ENCODE measurements at places on chromosomes 1 and 21.

- DNase-seq, result no peak
Observed at GRCh38 chr1:16181887-16182719, 26.2 kb upstream of the EPHA2 start.

- DNase-seq, result peak; percentile 90
Observed at GRCh38 chr21:33588485-33589335, at the start of gene DONSON. DONSON (minus strand) TSS chr21:33588684; CDS start chr21:33588641, 43 bp downstream.

GRCh38 chr1:46405197-46405555, 11.1 kb downstream of the FAAH start:
- no peak for DNase-seq

- no peak for DNase-seq
Observed at GRCh38 chr1:115314765-115315164, 23.3 kb downstream of the NGF start.

DNA sequence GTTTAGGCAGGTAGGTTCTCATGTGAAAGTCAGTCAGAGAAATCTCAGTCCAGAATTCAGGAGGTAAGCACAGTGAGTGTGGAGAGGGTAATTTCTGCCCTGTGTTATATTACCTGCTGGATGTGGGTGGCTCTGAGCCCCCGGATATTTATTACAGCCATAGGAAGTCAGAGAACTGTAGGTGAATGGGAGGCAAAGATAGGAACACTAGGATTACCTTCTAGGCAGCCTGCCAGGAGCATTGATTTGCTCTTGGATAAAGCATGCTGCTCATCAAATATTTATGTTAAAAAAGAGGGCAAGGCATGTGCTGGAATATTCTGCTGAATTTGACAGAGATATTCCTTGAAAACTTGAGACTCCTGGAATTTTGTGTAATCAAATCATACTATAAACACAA, 8.5 kb downstream of the GNG12 start:
- no peak for DNase-seq

- no peak for DNase-seq
Observed at GRCh38 chr1:75487399-75487798, 123.5 kb downstream of the SLC44A5 start.

DNA sequence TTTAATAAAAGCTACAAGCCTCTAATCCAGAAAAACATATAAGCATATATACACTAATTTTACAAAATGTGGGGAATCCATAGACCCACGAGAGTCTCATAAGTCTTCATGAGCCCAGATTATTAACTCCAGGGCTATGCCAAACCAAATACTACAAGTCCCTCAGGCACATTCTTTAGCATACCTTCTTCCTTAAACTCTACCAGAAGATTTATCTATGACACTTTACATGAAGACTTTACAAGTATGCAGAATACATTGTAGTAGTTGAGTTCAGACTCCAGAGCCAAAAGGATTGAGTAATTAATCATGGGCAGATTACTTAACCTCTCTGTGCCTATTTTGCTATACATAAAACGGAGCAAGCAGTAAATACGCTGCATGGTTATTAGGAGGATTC, 793.7 kb upstream of the ADGRL2 start:
- DNase-seq, result no peak

GRCh38 chr1:172776071-172776470, 117.2 kb downstream of the FASLG start:
- DNase-seq, result no peak

DNA sequence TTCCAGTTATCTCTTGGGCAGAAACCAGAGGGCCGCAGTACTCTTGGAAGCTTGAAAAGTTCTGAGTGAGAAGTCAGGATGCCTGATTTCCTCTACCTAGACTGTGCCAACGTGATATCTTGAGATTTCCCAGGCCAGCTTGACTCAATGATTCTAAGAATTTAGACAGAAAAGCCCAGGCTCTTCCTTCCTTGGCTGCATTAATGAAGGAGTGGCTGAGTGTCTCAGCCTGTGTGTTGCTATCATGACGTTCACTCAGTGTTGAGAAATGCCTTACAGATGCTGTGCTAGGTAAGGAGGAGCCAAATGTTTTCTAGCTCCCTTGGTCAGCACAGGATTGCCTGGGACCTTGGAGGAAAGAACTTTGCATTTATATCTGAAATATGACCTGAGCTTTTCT, 454.1 kb upstream of the USP24 start:
- DNase-seq, result no peak

- DNase-seq, result no peak
Observed at GRCh38 chr1:55334160-55334559, 119.0 kb upstream of the USP24 start.

DNA sequence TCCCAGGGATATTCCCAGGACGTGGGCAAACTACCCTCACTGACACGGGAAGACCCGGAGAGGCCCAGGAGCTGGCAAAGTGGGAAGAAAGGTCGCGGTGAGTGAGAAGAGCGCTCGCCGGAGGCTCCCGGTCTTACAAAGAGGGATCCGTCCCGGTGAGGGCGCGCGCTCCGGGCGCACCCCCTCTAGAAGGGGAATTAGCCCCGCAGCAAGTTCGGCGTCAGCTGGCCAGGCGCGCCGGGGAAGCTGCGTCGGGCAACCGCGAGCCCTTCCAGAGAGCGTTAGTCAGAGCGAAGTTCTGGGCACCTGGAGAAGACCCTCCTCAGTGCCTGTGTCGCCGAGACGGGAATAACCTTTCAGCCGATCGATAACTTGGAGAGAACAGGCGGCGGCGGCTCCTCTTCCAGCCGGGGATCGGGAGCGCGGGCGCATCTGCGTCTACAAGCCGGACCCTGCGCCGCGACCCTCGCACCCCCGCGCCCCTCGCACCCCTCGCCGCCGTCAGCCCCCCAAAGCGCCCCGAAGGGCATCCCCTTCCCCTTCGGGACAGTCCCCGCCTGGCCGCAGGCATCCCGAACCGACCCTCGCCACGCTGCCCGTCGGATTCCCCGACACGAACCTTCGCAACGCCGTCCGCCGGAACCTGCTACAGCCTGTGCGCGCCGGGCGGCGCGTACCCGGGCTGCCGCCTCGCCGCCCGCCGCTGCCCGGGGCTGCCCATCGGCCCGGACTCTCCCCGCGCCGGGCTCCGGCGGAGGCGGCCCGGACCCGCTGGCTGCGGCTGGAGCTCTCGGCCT, 485 bp downstream of the SIPA1L2 start:
- peak; percentile 45 for DNase-seq

DNA sequence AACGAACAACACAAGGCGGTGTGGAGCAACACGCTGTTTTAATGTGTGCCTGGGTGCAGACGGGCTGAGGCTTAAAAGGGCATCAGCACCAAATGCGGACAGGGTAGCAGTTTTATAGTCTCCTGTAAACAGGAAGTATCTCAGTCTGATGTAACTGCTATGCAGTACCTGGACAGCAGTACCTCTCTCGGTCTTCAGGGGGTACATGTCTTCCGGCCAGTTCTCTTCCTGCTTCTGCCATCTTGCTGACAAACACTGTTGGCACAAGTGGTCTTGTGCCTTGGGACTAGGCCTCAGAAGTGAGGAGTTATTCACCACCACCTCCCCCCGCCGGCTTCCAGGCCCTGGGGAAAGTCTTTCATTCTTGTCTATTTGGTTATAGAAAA, 49.7 kb upstream of the APOBEC4 start:
- no peak for DNase-seq

GRCh38 chr1:94418664-94419655, 771 bp downstream of the ABCD3 start:
- no peak for DNase-seq

GRCh38 chr1:8412183-8412831, 94.4 kb downstream of the SLC45A1 start:
- no peak for DNase-seq

DNA sequence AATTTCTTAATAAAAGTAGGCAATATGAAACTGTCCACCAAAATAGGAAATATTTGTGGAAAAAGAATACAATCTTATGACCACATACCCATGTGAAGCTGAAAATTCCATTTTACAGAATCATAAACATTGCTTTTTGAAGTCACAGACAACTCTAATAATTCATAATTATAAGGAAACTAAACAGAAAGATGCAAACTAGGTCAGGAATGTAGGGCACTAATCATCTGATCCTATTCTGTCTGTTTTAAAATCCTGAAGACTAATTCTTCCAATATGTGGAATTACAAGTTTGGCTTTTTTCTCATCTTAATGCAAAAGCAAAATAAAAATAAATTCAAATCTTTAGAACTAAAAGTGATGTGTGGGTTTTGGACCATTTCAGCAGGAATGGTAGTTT, 528.6 kb downstream of the LTN1 start:
- no peak for DNase-seq

- no peak for DNase-seq
Observed at GRCh38 chr1:219441884-219442283, 171.0 kb downstream of the ZC3H11B start.

- no peak for DNase-seq
Observed at GRCh38 chr1:28779751-28780408, 32.1 kb upstream of the OPRD1 start.

DNA sequence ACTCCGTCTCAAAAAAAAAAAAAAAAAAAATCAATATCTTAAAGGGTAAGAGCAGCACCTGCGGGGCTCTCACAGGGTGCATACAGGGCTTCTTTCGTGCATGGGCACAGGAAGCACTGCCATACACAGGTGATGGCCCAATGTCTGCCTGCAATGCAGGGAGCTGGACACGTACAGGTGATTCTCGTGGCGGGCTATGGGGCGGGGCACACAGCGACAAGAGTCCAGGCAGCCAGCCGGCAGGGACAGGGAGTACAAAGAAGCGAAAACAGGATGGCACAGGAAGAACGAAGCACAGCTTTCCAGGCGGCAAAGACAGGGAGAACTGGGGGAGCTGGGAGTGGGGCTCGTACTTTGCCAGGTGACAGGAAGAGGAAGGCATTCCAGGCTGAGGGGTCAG, 1.6 kb downstream of the KIF17 start:
- no peak for DNase-seq

GRCh38 chr1:24946861-24947658, 17.0 kb upstream of the RUNX3 start:
- DNase-seq, result no peak

DNA sequence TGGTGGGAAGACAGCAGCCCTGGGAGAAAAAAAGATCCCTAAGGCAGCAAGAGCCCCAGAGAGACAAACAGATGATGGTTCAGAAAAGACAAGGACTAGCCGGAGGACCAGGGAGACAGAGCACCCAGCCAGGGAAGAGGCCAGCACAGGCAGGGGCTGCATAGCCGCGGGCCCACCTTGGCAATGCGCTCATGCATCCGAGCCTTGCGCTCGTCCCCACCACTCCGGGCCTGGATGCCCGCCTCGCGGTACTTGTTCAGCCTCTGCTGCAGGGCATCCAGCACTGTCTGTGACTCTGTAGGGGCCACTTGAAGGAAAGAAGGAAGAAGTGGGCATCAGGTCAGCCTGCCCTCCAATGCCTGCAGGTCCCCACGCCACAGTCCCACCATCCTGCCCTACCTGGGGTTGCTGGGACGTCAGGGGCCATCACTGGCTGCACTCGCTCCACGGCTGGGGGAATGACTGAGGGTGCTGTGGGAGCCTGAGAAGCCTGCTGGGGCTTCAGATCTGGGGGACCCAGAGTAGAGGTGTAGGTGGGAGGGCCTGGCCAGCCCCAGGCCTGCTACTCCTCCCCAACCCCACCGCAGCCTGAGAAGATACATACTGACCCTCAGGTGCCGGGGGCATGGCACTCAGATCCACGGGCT, 7.0 kb downstream of the CC2D1B start:
- no peak for DNase-seq

DNA sequence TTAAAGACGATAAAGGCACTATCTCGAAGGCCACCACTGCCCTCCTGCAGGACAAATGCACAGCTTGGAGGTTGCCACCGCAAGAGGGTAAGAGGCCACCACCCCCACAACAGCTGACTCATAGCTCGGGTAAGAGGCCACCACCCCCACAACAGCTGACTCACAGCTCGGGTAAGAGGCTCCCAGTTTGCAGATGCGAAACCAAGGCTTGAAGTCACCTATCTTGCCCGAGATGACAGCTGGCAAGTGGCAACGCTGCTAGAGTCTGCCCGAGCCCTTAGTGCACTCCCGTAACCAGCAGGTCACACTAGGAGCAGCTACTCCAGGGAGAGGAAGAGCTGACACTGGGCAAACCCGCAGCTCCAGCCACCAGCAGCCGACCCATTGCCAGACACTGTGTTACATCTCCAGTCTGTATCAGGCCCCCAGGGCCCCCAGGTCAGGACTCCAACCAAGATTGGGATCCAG, 17.1 kb upstream of the SPSB1 start:
- peak; percentile 89 for DNase-seq

DNA sequence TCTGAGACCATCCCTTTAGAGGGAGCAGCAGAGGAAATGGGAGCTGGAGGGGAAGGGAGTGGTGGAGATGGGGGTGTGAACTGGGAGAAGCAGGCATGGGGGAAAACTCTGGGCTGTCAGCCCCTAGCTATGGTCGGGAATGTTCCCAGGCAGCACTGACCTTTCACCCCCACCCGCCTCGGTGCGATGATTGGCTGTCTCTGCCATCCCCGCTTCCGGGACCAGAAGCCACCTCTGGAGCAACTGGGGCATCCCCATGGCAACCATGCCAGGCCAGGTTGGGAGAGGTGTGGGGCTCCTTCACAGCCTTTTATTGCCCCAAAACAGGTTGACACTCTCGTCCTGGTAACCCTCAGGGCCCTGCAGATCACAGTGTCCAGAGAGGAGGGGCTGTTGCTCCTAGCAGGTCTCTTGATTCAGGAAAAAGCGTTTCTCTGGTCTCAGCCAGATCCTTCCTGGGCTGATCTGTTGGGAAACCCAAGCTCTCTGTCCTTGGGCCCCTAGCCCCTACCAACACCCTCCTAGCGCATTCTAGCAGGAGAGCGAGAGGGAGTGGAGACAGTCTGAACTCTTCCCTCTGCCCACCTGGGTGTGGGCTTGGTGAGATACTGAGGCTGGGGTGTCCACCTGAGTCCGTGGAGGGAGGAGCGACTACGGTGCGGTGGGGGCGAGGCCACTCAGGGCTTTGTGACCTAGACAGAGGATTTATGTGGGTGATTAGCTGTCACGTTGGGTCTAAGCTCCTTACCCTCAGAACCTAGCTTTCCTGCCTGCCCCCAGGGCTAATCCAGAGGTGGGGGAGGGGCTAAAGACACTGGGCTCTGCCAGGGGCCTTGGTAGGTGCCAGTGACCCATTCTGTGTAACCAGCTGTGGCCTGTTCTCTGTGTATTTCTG, 12.2 kb upstream of the SLC6A9 start:
- DNase-seq, result no peak

DNA sequence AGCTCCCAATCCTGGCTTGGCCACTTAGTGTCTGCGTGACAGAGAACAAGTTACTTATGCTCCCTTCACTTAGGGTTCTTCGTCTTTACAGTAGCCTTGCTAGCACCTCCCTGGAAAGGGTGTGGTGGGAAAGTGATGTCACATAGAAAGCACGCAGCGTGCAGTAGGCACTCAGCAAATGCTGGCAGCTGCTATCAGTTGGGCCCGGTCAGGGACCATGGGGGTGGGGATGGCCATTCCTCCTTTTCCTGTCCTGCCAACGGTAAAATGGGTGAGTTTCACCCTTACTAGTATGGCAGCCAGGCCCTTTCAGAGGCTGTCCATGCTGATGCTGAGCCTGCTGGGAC, 6.2 kb upstream of the KCNA10 start:
- DNase-seq, result no peak

DNA sequence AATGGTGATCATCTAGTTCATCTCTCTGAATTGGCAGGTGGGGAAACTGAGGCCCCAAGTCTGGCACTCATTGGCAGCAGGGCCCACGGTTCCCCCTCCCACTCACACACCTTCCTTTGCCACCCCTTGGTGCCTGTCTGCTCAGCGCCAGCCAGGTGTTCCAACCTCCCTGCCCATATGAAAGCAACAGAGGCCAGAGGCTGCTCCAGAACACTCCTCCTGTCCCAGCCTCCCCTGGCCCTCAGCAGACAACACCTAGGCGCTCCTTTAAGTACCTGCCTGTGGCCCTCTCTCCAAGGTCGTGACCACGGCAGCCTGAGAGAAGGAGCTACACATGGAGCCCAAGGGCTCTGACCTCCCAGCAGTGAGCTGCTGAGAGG, 362.3 kb upstream of the VAMP3 start:
- no peak for DNase-seq

Measured in stimulated activated CD4-positive, alpha-beta T cell treated with anti-CD3 and anti-CD28 coated beads, Interleukin-15, amount 100 ng/mL, for 24 hours (primary cell).